ENCODE measurements at places on chromosomes 2 and 18.

DNA sequence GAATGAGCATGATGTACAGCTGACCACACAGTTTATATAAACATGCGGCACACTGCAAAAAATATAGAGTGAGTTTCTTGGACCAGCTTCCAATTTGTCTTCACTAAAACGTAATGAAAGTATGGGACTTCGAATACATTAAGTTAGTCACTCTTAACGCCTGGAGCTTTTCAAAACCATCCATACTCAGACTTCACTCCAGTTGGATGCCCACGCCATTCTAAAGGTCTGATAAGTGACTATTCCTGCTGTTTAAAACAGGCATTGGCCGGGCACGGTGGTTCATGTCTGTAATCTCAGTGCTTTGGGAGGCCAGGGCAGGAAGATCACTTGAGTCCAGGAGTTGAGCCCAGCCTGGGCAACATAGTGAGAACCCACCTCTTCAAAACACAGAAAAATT, 84.6 kb downstream of the MYL12B start:
- no peak for DNase-seq

- DNase-seq, result no peak
Measured at GRCh38 chr2:125526093-125526492, 1129.9 kb upstream of the GYPC start.

DNA sequence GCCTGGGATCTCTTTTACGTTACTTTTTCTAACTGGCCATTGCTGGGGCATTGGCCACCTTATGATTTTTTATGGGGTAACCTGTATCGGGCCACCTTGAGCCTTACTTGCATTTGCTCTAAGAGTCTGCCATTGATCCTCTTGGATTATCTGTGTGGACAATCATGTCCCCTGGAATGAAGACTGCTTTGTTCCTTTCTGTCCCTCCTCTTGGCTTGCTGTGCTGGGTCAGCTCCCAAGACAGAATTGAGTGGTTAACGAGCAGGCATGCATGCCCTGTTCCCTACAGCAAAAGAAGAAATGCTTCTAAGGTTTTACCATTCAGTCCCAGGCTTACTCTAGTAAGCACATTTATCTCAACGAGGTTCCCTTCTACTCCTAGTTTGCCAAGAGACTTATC, 46.3 kb downstream of the MAL start:
- DNase-seq, result no peak

DNA sequence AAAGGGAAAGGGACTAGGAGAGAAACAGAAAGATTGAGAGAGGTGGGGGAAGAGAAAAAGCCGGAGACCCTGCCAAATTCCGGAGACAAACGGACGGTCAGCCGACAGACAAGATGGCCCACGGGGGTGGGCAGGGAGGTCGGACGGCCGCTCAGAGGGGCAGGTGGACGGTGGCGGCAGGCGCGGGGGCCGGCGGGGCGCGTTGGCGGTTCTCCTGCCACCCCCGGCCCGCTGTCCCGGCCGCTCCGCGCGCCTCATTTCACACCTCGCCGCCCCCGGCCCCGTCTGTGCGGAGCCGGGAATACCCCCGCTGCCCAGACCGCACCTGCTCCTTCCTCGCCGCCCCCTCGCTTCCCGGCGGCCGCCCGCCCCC, 935 bp downstream of the SLC30A3 start:
- DNase-seq, result no peak

DNA sequence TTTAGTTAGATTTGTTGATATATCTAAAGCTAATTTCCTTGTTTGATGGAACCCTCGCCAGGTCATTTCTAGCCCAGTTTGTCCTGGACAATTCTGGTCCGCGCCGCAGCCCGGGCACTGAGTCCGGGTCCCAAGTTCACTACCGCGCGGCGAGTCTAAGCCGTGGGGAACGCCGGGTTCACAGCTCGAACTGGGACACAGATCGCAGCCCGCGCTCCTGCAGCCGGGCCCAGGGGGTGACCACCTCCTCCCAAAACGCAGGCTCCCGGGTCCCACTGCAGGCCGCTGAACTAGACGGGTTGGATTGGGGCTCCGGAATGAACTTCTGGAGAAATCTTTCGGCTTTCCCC, 681 bp downstream of the ACADL start:
- no peak for DNase-seq

DNA sequence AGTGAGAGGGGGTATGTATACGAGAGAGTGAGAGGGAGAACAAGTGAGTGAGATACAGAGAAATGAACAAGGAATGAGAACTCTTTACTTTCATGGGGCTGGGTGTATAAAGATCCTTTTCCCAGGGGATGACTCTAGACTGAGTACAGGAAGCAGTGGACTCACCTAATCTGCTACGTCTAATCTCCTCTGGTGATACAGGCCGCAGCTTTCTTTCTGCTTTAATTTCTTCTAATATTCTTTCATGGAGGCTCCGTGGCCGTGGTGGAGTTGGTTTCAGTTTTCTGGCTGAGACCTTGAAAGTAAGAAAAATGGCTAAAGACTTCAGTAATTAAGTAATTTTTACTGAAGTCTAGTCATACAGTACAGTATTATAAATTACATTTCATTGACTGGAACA, 85.2 kb downstream of the PRELID3A start:
- DNase-seq, result no peak

DNA sequence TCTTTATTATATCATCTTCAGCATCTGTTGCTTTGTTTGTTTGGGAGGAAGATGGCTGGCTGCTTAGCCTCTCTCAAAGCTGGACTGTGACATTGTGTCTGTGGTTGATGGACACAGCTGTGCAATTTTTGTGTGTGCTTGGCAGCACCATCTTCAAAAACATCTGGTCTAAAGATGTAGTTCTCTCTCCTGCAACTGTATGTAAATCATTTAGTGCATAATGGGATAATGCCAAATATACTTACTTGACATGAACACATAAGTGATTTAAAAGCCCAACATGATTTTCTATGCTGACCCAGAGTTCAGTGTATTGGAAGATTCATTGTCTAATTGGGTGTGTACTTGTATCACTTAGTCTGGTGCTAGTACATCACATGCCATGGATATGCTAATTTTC, 112.2 kb downstream of the MAP4K4 start:
- DNase-seq, result no peak

GRCh38 chr2:10405448-10405847, 42.7 kb downstream of the ODC1 start:
- peak; percentile 85 for DNase-seq

GRCh38 chr18:57595347-57595746, 8.8 kb upstream of the FECH start:
- no peak for DNase-seq

- no peak for DNase-seq
Measured at GRCh38 chr2:237639836-237640220, 12.4 kb downstream of the LRRFIP1 start.

GRCh38 chr2:129240061-129240460, 739.4 kb upstream of the RAB6C start:
- DNase-seq, result no peak

- DNase-seq, result no peak
Measured at GRCh38 chr2:55810622-55811020, 113.0 kb downstream of the EFEMP1 start.

- peak; percentile 9 for DNase-seq
Measured at GRCh38 chr2:23541503-23542229, 156.7 kb downstream of the KLHL29 start.

DNA sequence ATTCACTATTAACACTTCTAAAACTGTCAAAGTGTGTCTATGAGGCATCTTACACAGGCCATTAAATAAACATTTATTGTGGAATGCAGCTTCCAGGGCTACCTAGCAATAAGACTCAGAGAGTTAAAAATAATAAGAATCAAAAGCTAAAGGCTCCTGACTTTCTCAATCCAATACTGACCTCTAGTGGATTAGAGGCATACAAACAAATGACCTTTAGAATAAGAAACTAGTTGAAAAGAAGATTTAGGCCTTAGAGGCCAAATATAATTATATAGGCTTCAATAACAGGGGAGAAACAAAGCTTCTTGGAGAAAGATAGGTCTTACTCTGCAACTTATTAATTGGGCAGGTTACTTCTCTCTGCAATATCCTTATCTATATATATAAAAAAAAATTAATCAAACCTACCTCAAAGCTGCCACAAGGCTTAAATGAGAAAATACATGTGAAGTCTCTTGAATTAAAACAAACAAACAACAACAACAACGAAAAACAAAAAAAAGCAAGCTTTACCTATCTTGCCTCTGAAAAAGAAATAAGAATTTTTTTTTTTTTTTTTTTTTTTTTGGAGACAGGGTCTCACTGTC, 246.1 kb downstream of the EXOC6B start:
- peak; percentile 50 for DNase-seq

- DNase-seq, result no peak
Measured at GRCh38 chr18:50590593-50590992, 30.7 kb downstream of the MAPK4 start.

GRCh38 chr2:9255416-9255815, 48.8 kb downstream of the ASAP2 start:
- DNase-seq, result no peak

DNA sequence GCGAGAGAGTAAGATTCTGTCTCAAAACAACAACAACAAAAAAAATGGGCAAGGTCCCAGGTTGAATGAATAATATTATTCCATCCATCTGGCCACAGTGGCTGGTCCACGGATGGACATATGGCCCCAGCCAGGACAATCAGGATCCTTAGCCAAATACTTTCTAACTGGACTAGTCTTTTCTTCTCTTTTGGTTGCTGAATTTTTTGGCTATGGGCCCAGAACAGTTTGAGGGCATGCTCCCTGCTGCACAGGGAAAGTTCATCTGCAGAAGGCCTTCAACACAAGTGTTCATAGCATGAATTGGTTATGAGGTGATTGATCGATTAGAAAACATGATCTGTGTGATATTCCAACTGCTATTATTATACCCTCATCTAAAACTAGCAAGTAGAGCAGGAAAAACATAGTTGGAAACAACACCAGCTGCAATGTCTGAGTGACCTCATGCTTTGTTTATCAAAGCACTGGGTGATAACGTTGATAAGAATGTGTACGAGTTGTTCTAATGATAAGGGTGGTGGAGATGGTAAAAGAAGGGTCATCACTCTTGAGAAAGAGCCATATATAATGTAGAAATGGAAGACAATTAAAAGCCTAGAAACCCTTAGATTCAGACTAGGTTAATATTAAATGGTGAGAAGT, 47.8 kb upstream of the RNF103 start:
- DNase-seq, result no peak

- DNase-seq, result no peak
Measured at GRCh38 chr2:205407984-205408383, 274.3 kb upstream of the NRP2 start.

All from kidney capillary endothelial cell (primary cell).